ENCODE measurements at places on chromosomes 5 and 9.

DNA sequence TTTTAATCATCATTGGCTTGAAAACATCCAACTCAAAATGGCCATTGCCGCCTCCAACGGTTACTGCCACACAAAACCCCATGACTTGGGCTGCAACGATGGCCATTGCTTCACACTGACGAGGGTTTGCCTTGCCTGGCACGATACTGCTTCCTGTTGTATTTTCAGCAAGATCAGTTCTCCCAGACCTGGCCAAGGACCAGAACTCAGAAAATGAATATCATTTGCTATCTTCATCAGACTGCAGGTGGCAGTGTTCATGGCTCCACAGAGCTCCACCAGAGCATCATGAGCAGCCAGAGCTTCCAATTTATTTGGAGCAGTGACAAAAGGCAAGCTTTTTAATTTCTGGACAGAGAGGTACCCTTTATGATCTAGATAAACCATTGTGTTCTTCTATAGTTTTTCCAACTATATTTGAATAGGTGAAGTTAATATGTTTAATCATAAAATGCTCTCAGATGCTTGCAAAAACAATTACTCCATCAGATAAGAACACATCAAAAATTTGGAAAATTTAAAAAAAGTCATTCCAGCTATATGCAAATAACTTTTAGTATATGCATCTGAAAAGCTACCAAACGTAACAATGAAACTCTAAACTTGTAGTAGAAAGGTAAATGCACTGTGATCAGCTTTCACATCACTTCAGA is 10.4 kb downstream of the AMACR start:
- DNase-seq, result peak; percentile 39

DNA sequence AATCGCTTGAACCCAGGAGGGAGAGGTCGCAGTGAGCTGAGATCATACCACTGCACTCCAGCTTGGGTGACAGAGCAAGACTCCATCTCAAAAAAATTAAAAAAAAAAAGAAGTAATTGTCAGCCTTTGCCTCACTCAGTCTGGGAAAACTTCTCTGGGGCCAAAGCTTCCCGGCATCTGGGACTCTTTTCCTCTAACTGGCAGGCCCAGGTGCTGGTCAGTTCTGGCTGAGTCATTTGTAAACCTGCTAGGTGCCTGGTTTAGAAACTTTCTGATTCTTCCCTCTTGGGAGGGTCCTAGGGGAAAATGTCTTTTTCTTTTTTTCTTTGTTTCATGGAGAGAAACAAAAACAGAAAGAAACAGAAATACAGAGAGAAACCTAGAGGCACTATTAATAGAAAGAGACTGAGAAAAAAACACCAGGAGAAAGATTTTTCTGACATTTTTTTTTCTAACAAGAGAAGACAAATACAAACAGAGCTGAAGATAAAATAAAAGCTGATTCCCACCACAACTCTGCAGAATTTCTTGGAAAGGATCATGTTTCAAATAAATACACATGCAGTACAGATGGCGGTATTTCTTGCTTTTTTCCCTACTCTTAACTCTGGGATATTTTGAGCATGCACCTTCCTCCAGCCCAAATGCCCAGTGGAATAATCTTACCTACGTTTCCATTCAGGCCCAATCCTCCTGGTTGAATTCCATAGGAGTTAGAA is 22.1 kb upstream of the UBAP2 start:
- DNase-seq, result no peak

DNA sequence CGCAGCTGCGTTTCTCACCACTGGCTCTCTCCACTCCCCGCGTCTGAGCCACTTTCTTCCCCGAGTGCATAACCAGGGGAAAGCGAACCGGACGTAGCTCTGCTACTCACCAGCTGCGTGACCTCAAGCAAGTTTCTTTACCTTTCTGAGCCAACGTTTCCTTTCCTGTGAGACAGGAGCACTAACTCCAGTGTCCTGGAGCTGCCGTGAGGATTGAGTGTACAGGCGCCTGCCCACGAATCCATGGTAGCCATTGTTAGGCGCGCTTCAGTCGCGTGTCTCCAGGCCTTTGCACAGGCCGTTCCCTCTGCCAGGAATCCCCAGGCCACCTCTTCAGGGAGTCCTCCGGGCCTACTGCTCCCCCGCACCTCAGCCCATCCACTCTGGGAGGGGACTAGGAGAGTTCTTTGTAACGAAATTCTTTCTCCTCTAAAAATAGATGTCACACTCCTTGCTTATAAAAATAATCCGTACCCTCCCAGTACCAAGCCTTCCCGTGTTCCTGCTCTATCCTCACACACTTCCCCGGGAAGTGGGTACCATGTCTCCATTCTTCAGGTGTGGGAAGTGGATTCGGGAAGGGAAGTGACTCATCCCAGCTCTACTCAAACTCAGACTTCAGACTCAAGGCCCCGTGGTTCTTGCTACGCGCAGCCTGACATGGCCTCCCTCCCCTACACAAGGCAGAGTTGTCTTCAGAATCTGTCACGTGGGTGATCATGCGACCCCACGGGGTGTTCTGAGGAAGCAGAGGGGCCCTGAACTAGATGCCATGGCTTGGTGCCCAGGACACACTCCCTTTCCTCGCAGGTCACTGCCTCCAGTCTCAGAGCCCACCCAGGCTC is 16.1 kb upstream of the CRB2 start:
- peak; percentile 62 for DNase-seq

- no peak for DNase-seq
Observed at GRCh38 chr5:1006656-1007071, 1.9 kb upstream of the NKD2 start.

DNA sequence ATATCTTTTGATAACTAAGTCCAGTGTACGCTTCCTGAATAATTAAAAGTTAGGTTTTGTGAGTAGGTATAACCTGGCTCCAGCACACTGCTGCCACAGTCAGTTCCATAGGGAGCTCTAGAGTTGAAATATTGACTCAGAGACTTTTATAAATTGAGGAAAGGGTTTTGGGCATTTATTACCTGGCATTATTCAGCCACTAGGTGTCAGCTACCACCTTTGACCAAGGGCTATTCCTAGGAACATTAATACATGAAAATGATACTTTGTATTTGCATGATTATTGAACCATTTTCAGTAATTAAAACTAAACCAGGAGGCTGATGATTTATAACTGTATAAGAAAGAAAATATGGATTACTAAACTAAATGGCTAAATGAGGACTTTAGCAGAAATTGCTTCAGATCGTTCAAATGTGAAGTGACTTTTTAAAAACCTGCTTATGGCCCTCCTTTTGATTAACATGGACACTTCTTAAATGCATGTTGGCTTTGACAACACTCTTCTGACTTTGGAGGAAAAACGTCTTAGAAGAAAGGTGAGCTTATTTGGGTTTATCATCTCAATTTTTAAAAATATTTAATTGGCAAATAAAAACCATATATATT is 83.0 kb downstream of the SMC2 start:
- DNase-seq, result no peak

DNA sequence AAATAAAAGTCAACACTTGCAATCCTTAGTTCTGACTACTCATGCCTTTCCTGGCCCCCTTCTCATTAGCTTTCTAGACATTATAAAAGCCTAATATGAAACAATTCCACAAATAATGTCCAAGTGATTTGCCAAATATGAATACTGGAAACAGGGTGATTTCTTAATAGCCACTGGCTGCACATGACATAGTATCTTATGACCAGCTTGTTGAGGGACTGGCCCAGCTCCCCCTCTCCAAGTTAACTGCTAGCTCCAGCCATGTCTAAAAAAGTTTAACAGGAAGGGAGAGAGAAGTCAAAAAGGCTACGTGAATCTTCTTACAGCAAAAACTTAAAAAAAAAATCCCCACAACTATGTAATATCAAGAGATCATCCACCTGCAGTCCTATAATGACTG is 1.5 kb downstream of the CERT1 start:
- DNase-seq, result no peak
